ENCODE measurements at places on chromosomes 3 and 15.

- DNase-seq: peak; percentile 91
Measured at GRCh38 chr3:111768571-111769100, 90.4 kb upstream of the PHLDB2 start.

DNA sequence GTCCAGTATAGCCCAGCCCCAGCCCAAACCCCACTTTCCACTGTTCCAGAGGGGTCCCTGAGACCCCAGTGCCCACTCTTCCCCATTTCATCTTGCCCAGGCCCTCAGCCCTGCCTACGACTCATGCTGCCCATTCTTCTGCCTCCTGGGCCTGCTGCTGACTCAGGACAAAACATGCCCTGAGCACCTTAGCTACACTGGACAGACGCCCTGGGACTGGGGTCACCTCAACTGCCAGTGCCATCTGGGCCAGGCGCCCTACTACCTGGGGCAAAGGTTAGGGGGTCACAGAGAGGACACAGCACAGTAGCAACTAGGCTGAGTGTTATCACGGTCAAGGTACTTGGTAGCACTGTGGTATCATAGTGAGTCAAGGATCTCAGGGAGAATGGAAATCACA, 2.6 kb upstream of the LAMB2 start:
- no peak for DNase-seq

DNA sequence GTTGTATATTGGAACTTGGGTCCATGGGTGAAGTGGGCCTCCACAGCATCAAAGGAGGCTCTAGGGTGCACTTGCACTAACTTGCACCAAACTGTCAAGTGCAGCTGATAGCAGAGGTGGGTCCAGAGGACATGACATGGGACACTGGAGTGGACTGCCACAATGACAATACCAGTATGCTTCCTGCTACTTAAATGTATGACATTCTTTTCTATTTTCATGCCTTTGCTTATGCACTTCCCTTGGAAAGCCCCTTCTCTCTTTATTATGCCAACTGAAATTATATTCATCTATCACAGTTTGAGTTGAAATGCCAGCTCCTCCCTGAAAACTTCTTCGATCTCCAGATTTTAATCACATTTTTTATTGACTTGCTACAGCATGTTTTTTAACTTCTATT, 101.8 kb downstream of the CFAP20DC start:
- no peak for DNase-seq

DNA sequence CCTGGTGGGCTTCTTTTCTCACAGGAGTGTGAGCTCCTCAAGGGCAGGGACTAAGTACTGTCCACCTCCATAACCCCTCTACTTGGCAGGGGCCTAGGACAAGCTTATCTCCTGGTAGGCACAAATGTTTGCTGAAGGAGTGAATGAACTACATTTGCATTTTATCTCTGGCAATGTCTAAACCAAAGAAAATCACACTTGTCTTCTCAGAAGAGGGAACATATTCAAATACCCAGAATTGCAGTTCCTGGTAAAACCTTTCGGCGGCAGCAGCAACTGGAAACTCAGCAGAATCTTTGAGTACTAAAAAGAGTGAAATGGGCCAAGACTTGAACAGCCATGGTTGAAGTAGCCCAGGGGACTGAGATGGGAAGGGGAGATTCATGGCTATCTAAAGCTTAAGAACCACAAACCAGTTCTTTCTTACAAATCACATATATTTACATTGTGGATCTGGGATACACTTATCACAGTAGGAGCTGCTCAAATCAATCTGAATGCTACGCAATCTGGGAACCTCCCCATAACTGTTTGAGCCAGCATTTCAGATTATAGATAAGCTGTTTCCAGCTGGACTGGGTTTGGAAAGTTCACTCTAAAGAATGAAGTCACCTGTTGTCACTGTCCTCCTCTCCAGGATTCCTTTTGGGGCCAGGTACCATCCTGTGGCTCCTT, 18.7 kb upstream of the PTPN9 start:
- no peak for DNase-seq

GRCh38 chr3:25582242-25582641, 82.5 kb downstream of the TOP2B start:
- peak; percentile 96 for DNase-seq

- no peak for DNase-seq
Measured at GRCh38 chr3:65148687-65149086, 460.9 kb upstream of the ADAMTS9 start.

GRCh38 chr15:68812597-68813431, 7.9 kb downstream of the ANP32A start:
- DNase-seq: no peak

- DNase-seq: no peak
Measured at GRCh38 chr3:4471907-4472306, 4.8 kb upstream of the SUMF1 start.
